ENCODE measurements at places on chromosomes 16 and 17.
A peak's percentile ranks its signal among the peaks of the same experiment; 100 is the strongest.

GRCh38 chr17:79840269-79840988 lies 1.2 kb upstream of the CBX4 start:
- peak; percentile 42 for DNase-seq

DNA sequence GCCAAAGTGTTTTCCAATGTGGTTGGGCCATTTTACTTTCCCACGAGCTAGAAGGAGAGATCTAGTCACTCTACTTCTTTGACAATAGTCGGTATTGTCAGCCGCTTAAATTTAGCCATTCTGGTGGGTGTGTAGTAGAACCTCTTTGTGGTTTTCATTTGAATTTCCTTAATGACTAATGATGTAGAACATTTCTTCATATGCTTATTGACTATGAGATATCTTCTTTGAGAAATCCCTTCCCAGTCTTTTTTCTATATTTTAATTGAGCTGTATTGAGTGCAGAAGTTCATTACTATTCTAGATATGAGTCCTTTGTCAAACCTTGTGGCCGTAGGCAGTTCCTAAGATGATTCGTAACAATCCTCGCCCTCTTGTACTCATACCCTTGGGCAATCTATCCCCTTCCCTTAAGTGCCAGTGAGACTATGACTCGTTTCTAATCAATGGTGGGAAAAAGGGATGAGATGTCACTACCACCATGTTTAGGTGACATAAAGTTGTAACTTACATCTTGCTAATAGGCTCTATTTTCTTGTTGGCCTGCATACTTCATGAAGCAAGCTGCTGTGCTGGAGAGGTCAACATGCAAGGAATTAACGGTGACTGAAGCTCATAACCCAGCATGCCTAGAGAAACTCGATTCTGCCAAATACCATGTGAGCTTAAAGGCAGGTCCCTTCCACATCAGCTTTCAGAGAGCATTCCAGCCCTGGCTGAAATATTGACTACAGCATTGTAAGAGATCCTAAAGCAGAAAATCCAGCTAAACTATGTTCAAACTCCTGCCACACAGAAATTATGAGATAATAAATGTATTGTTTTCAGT lies 817.9 kb upstream of the SOX9 start:
- DNase-seq: no peak

- no peak for DNase-seq
These were observed 9.1 kb downstream of the CTCF start for GRCh38 chr16:67571464-67571863.

- peak; percentile 8 for DNase-seq
These were observed 277.1 kb downstream of the XYLT1 start for GRCh38 chr16:17193566-17194100.

- no peak for DNase-seq
These were observed 8.9 kb upstream of the SEC14L1 start for GRCh38 chr17:77131904-77132303.

- DNase-seq: peak; percentile 51
These were observed 181.3 kb downstream of the HS3ST3A1 start for GRCh38 chr17:13420418-13420826.

DNA sequence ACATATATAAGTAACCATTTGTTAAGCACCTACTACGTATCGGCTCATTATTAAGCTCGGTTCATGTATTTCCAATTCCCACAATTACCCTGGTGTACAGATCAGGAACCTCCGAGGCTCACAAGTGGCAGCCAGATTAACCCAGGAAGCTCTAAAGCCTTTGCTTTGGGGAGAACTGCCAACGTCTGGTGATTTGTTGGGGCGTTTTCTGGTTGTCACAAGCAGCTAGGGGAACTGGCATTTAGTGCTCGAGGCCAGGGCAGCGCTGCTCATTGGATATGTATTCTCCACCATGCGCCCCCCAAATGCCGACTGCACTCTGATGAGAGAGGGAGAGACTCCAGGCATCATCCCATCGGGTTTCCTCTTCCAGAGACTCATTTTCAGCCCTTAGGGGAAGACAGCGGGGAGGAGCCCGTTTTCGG lies 541 bp downstream of the ZNF18 start:
- peak; percentile 85 for DNase-seq

DNA sequence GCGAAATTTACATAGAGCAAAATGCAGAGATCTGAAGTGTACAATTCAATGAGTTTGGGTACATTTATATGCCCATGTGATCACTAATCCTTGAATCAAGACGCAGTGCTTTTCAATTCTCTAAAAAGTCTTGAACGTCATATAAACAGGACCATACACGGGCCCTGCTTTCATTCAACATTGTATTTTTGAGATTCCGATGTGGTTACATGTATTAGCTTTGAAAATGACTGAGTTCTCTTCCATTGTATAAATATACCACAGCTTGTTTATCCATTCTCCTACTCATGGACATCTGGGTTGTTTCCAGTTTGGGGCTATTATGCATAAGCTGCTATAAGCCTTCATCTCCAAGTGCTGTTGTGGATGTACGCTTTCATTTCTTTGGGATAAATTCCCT lies 45.5 kb downstream of the ZCCHC14 start:
- DNase-seq: no peak

GRCh38 chr17:41917192-41917591 lies 1.6 kb downstream of the ACLY start:
- DNase-seq: no peak
